ENCODE measurements at places on chromosomes 6 and 20. TPM values are rescaled to one million over a fixed set of nuclear protein-coding genes. Genes with fewer than 3 reads are reported as not detected.
A peak's percentile ranks its signal among the peaks of the same experiment; 100 is the strongest.

DNA sequence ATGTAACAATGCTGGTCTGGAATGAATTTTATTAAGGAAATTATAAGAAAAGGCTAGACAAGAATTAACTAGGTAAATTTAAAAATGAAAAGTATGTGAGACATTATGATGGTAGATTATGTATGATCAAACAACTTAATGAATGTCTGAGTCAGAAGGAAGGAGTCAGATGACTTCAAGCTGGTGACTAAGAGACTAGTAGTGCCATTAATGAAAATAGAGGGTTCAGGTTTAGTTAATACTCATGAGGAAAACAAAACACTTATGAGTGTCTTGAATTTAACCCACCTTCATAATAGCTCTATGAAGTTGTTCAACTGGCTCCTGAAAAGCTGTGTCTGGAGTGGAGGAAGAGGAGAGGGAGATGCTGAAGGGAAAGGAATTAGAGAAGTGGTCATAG is 256.3 kb downstream of the ADGRB3 start:
- peaks cover 3% of the 10 kb centered on the region for H3K27me3 ChIP-seq
- no peak overlapping the region for H3K27ac ChIP-seq
- no peaks in the 10 kb centered on the region for H3K4me1 ChIP-seq
- no peaks in the 10 kb centered on the region for H3K36me3 ChIP-seq
- no peak for DNase-seq
- no peak overlapping the region for H3K4me3 ChIP-seq

The EPPIN gene
- total RNA-seq: not detected

The KCNG1 gene
- total RNA-seq: 13.0 TPM

- DNase-seq: no peak
- H3K27ac ChIP-seq: no peak overlapping the region
- peaks cover 14% of the 10 kb centered on the region for H3K27me3 ChIP-seq
- H3K4me3 ChIP-seq: no peak overlapping the region
- no peaks in the 10 kb centered on the region for H3K36me3 ChIP-seq
Observed at GRCh38 chr6:132673376-132674094, 14.6 kb upstream of the TAAR1 start.

DNA sequence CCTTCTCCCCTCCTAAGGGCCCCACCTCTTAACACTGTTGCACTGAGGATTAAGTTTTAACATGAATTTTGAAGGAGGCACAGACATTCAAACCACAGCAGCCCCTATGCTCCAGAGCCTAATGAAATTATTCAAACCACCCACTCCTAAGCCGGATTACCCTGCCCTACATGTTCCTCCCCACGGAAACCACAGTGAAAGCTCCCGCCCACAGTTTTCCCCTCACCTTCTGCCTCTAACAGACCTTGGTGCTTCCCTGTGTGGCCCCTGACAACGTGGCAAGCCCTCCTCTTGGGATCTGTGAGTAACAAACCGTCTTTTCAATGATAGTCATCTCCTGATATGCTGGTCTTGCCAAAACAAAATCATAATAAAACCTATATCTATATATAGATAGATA is 74.8 kb downstream of the RIN2 start:
- peaks cover 1% of the 10 kb centered on the region for H3K36me3 ChIP-seq
- H3K27me3 ChIP-seq: no peaks in the 10 kb centered on the region
- peaks cover 24% of the 10 kb centered on the region for H3K4me1 ChIP-seq
- H3K4me3 ChIP-seq: no peak overlapping the region

DNA sequence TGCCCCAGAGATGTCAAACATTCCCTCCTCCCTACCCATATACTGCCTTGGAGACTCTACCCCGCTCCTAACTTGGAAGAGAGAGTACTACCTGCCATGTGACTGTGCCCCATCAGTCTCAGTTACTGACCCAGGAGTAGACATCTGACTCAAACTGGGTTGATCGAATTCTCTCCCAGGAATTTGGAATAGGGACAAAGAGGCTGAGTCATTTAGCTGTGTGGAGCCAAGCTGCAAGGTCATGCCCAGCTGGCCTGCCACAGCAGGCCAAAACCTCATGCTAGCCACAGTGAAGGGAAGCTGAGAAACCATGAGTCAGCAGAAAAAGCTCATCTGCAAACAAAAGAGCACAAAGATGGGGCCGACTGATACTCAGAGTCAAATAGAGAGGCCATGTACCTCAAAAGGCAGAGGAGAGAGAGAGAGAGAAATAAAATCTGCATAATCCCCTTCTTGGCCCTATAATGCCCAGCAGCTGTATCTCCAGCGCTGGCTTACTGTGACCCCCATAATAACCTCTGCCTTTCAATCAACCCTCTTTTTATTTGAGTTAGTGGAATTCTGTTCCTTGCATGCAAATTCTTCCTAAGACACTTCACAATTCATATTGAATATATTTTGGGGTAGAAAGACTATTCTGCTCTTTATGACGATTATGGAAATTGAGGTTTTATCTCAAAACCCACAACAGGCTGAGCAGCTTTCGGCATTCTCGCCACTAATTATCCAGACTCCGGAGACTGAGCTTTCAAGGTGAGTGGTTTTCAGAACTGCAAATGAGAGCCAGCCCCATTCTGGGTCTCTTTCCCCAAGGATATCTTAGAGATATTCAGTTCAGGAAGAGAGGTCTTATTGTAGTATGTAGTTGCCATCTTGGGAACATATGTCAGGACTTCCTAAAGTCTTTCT is 21.4 kb upstream of the AKIRIN2 start:
- no peak for DNase-seq
- H3K27me3 ChIP-seq: no peaks in the 10 kb centered on the region
- no peaks in the 10 kb centered on the region for H3K36me3 ChIP-seq
- H3K4me3 ChIP-seq: no peak overlapping the region
- peak overlapping the region; percentile 89 for H3K27ac ChIP-seq

DNA sequence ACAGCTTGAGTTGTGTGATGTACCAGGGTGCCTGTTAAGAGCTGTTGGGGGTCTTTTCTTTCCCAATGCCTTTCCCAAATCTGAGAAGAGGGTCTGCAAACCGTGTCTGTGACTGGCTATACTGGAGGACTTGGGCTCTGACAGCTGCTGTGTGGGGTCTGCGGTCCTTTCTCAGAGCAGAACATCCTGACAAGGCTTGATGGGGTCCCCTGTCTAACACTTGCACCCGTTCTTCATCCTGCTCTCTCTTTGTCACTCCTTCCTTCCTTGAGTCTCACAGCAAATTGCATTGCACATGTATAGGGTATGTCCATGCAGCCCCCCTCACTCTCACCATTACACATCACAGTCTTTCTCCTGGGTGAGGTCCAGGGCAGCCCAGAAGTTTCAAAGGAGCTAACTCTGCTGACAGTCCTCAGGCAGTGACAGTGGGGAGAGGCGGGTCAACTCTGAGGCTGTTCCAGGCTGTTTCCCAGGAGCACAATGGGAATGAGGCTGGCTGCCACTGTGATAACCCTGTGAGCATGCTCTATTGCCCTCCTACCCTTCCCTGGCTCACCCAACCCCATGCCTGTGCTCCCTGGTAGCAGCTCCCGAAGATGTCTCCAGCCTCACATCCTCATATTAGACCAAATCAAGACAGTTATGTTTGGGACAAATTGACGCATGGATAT is 163.2 kb upstream of the GGTLC1 start:
- peaks cover 3% of the 10 kb centered on the region for H3K4me1 ChIP-seq
- no peak overlapping the region for H3K27ac ChIP-seq
- peaks cover 1% of the 10 kb centered on the region for H3K36me3 ChIP-seq
- no peak overlapping the region for H3K4me3 ChIP-seq

DNA sequence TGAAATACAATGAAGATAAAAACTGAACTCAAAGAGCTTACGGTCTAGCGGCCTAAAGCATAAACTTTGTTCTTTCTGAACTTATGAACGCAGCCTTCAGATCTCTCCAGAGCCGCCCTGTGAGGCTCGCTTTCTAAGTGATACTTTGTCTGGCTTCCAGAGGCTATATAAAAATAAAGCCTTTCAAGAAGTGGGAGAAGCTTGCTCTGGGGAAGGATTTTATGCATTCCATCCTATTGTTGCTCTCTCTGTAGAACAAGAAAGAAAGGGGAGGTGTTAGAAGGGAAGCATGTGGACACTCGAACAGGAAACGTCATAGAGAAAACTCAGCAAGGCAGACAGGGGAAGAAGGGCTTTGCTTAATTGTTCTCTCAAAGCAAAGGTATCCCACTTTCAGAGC is 77.0 kb downstream of the TBX18 start:
- H3K4me1 ChIP-seq: peaks cover 28% of the 10 kb centered on the region
- H3K4me3 ChIP-seq: no peak overlapping the region
- H3K36me3 ChIP-seq: peaks cover 1% of the 10 kb centered on the region
- no peak for DNase-seq

DNA sequence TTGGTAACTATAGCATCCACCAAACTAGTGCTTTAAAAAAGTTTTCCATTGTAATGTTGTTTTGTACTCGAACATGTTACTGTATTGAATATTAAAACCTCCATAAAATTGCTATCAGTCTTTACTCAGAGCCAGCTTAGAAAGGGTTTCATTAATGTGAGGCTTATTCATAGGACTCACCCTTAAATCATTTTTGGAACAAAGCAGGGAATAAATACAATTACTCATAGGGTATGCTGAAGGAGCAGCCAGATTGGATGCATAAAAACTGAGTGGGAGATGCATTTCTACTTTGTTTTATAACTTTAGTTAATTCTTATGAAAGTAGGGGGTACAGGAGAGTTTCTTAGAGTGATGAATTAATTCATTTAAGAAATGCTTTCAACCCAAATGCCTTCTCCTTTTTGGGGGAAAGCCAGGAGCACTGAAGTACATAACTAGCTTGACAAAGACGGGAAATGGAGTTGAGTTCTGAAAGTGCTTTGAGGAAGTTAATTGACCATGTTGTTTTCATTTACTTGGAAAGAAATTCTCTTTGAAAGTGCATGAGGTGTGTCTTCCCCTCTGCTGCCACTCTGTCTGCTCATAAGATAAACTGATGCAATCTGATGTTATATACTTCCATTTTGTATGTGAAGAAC is 90.3 kb downstream of the RNF144B start:
- no peaks in the 10 kb centered on the region for H3K36me3 ChIP-seq
- no peak for DNase-seq
- H3K27me3 ChIP-seq: no peaks in the 10 kb centered on the region
- no peak overlapping the region for H3K27ac ChIP-seq
- H3K4me3 ChIP-seq: no peak overlapping the region
- no peaks in the 10 kb centered on the region for H3K4me1 ChIP-seq

GRCh38 chr6:140320081-140321080 is 945.9 kb upstream of the CITED2 start:
- no peaks in the 10 kb centered on the region for H3K27me3 ChIP-seq
- H3K27ac ChIP-seq: no peak overlapping the region
- no peak for DNase-seq
- H3K36me3 ChIP-seq: no peaks in the 10 kb centered on the region
- H3K4me3 ChIP-seq: no peak overlapping the region

- H3K36me3 ChIP-seq: peaks cover 3% of the 10 kb centered on the region
- no peak for DNase-seq
- peaks cover 56% of the 10 kb centered on the region for H3K4me1 ChIP-seq
- peak overlapping the region; percentile 45 for H3K27ac ChIP-seq
- no peaks in the 10 kb centered on the region for H3K27me3 ChIP-seq
Observed at GRCh38 chr6:16432075-16433032, 194.0 kb downstream of the GMPR start.

Data from chondrocyte (in vitro differentiated cells).